Spleen (tissue), 13 donors: ENCODE measurements at places on chromosomes 13 and 19. TPM values are rescaled to one million over a fixed set of nuclear protein-coding genes. Genes with fewer than 3 reads are reported as not detected.

DNA sequence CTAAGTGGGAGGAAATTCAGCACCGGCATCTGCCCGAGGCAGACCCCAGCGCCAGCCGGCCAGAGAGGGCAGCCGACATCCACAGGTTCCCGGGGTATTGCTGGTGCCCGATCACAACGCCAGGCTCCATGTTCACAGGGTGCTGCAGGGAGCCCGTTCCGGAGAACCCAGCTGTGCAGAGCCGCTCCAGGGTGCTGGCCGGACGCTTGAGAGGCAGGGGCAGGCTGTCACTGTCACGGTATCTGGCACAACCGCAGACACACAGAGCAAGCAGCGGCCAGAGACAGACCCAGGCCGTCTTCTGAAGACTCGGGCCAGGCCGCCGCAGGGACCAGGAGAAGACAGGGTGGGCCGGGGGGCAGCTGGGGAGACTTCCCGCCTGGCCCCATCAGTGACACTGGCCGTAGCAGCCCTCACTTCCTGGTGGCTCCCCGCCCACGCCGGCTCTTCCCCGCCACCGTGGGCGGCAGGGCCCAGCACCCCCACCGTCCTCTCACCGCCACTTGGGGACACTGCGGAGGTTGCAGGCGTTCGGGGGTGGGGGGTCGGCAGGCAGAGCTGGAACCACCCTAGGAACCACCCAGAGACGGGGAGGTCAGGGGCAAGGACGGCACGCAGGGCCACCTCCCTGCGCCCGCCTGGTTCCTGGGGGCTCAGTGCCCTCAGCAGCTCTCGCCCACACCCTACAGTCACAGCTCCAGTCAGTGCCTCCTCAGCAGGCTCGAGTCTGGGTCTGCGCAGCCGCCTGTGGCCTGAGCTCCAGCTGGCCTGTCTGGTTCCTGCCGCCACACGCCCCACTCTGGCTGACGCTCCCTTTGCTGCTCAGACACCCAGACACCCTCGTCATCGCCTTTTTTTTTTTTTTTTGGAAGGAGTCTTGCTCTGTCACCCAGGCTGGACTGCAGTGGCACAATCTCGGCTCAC lies 3.8 kb downstream of the RNF126 start:
- peak; percentile 88 for DNase-seq

- DNase-seq: no peak
Measured at GRCh38 chr13:79812070-79812850, 331.3 kb downstream of the NDFIP2 start.

DNA sequence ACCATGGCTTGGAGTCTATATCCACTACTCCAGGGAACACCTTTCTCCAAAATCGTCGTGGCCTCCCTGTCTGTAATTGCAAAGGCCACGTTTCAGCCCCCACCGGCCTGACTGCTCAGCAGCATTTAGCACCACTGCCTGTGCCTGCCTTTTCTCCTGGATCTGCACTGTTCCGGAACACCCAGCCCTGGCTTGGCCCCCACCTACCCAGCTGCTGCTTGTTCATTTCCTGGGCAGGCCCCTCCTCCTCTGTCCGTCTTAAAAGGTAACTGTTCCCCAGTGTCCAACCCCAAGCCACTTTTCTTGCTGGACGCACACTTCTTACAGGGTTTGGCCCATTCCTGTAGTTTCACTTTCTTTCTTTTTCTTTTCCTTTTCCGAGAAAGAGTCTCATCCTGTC lies 8.5 kb upstream of the SYT5 start:
- DNase-seq: no peak

DNA sequence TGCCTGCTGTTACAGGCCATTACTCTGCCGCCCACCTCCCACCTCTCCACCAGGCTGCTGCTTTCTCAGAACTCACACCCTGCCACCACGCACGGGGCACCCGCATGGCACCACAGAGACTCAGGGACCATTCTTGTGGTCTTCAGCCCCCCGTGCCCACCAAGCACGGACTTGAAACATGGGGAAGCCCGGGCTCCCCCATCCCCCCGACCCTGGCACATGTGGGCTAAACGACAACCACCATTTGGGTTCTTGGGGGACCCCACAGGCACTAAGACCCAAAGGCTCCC lies 23.1 kb upstream of the TINCR start:
- DNase-seq: no peak

DNA sequence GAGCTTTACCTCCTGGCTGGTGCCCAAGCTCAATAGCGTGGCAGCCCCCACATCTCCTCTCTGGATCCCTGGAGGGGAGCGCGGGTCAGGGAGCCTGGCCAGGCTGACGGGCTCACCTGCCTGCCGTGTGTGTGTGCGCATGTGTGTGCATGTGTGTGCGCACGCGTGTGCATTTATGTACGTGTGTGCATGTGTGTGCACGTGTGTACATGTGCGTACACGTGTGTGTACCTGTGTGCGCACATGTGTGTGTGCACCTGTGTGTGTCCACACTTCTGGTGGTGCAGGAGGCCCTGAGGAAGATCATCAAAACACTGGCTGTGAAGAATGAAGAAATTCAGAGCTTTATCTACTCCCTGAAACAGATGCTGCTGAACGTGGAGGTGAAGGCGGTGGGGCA lies 1.3 kb downstream of the FSD1 start:
- no peak for DNase-seq

DNA sequence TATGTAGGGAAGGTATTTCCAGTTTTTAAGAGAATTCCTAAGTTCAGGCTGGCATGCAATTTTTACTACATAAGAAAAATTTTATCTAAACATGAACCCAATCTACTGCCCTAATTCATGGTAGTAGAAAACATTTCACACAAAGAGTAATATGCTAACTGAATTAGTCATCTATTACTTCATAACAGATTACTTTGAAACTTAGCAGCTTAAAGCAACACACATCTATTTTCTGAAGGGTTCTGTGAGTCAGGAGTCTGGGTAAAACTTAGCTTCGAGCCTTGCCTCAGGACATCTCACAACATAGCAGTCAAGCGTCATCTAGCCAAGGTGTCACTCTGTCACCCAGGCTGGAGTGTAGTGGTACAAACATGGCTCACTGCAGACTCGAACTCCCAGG lies 537.5 kb downstream of the DCT start:
- DNase-seq: no peak

GRCh38 chr13:100694722-100695508 lies 20.3 kb upstream of the TMTC4 start:
- DNase-seq: peak; percentile 60

GRCh38 chr19:50050406-50051227 lies 24.8 kb downstream of the ZNF473 start:
- peak; percentile 91 for DNase-seq

S1PR5 gene
- total RNA-seq: 7.0 TPM

DNA sequence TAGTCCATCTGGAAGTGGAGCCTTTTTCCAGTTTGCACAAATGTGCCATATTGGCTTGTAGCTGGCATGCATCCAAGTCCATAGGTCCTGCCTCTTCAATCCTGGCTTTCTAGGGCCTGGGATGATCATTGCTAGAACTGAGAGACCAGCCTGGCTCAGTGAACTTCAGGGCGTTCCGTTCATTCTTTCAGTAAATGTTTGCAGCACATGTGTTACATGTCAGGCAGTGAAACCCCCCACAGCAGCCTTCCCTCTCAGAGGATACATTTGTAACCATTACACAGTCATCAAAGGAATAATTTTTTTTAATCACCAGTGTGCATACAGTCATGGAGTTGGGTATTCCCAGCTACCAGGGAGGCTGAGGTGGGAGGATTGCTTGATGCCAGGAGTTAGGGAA lies 9.7 kb downstream of the FUT2 start:
- no peak for DNase-seq

DNA sequence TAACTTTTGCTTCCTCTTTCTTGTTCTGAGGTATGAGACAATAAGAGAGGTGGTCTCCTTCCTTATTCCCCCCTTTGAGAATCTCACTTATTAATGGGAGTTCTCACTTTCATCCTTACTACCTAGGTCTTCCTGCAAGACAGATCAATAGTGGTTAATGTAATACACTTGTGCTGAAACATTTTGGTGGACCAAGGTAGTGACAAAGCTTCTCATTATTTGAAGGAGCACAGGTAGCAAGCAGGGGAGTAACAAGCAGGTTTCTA lies 17.9 kb downstream of the ZNF700 start:
- DNase-seq: no peak

- no peak for DNase-seq
Measured at GRCh38 chr19:12695514-12695913, 917 bp downstream of the FBXW9 start.

- no peak for DNase-seq
Measured at GRCh38 chr19:55619286-55619685, 5.1 kb downstream of the ZNF784 start.

GRCh38 chr19:43741075-43741825 lies 13.5 kb downstream of the SMG9 start:
- DNase-seq: no peak
